ENCODE measurements at places on chromosomes 5 and 9.

GRCh38 chr5:137231540-137231939 lies 267.6 kb downstream of the SPOCK1 start:
- DNase-seq: no peak

DNA sequence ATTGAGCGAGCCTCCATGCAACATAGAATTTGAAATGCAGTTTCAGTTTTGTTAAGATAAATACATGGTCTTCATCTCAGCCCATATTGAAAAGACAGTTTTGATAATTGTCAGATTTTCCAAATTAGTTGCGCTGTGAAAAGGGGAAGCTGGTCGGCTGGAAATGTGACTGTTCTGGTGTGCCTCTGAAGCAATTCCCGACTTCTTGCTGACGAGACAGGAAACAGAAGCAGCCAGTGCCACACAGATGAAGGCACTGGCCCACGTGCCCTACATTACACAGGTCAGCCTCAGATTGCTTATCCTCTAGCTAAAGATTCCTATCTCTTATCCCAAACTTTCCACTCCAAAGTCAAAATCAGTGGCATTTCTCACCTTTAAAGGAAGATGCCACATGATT lies 214.1 kb upstream of the TLE4 start:
- no peak for DNase-seq

DNA sequence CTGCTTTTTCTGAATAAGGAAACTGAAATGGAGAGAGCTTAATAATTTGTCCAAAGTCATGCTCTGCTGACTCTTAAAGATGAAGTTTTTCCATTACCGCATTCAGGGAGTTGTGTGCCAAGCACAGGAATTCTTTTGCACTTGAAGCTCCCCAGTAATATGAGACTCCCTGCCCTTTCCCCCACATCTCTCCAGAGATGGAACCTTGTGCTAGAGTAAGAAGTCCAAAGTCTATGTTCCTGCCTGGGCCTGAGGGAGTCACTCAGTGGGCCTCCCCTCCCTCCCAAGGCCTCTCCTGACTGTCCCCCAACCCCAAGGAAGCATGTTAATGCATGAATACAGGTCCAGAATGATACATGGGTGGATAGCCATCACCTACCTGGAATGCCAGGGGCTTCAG lies 173.3 kb upstream of the SEMA6A start:
- no peak for DNase-seq

GRCh38 chr5:179319741-179320281 lies 25.4 kb downstream of the ADAMTS2 start:
- no peak for DNase-seq

GRCh38 chr5:157004893-157005551 lies 42.0 kb upstream of the TIMD4 start:
- no peak for DNase-seq

GRCh38 chr5:180140571-180140970 lies 68.4 kb downstream of the RASGEF1C start:
- no peak for DNase-seq

GRCh38 chr5:172350212-172351181 lies 66.9 kb upstream of the UBTD2 start:
- DNase-seq: no peak

DNA sequence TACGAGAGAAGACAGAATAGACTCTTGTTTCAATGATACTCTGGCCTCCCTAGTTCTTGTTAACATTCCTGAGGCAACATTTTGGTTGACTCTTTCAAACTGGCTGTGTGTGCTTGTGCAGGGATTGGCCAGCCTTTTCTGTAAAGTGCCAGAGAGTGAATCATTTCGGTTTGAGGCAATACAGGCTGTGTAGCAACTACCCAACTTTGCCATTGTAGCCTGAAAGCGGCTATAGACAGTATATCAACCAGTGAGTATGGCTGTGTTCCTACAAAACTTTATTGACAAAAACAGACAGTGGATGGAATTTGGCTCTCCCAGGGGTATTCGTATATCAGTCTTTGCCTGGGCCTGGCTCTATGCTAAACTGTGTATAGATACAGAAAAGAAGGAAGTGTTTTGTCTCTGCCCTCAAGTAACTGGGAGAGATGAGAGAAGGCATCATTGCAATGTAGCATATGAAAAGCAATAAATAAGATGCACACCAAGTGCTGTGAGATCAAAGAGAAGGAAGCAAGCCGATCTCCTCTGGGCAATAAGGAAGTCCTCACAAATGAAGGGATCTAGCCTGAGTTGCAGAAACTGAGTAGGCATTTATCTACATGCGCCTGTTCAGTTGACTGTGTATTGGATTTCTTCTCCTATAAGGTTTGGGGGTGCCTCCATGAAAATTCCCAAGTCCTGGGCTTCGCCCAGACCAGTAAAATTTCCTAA lies 568.0 kb upstream of the KLF4 start:
- DNase-seq: peak; percentile 96

- DNase-seq: no peak
Measured at GRCh38 chr9:93133681-93134014, 403 bp downstream of the NINJ1 start.

DNA sequence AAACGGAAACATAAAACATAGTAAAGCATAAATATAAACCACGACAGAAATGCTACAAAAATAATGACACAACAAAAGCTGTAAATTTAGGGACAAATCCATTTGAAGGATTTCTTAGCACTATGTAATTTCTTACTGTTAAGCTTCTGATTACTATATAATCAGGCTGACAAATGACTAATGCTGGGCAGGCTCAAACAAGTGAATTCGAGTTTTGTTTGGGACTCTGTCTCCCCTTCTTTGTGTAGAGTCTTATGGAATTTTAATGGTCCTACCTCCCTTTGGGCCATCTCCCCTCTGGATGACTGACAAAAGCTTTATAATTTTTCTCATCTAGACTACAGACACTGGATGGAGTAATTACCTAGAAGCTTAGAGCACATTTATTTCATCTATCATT lies 24.6 kb upstream of the KIF2A start:
- DNase-seq: no peak

- DNase-seq: no peak
Measured at GRCh38 chr9:131807144-131807983, 67.5 kb upstream of the RAPGEF1 start.
